ENCODE measurements at places on chromosomes 16 and 17. TPM values are rescaled to one million over a fixed set of nuclear protein-coding genes. Genes with fewer than 3 reads are reported as not detected.

The CHST6 gene
- polyA plus RNA-seq, result 7.3 TPM

GRCh38 chr17:33868899-33869298 lies 386.2 kb upstream of the CCL2 start:
- H3K27me3 ChIP-seq, result peaks cover 6% of the 10 kb centered on the region
- H3K27ac ChIP-seq, result no peak overlapping the region
- H3K4me1 ChIP-seq, result no peaks in the 10 kb centered on the region

DNA sequence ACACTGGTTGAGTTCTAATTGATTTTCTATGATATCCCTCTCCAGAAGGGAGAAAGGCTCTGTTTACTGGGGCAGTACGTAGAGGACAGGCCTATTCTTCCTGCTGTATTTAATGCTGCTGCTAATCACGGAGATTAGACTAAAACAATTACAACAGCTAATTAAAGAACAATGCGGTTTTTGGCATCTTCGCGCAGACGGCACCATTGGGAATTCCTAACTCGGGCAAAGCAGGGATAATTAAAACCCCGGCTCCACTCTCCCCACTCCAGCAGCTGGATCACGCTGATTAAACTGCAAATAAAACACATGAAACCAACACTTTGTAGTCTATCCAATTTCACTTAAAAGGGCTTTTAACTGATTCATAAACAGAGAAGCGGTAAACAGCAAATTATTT lies 147.6 kb downstream of the XYLT1 start:
- DNase-seq, result no peak
- no peaks in the 10 kb centered on the region for H3K4me1 ChIP-seq
- no peak overlapping the region for H3K4me3 ChIP-seq
- no peak overlapping the region for H3K27ac ChIP-seq
- no peaks in the 10 kb centered on the region for H3K27me3 ChIP-seq

The MRPS34 gene
- 199 TPM for polyA plus RNA-seq

DNA sequence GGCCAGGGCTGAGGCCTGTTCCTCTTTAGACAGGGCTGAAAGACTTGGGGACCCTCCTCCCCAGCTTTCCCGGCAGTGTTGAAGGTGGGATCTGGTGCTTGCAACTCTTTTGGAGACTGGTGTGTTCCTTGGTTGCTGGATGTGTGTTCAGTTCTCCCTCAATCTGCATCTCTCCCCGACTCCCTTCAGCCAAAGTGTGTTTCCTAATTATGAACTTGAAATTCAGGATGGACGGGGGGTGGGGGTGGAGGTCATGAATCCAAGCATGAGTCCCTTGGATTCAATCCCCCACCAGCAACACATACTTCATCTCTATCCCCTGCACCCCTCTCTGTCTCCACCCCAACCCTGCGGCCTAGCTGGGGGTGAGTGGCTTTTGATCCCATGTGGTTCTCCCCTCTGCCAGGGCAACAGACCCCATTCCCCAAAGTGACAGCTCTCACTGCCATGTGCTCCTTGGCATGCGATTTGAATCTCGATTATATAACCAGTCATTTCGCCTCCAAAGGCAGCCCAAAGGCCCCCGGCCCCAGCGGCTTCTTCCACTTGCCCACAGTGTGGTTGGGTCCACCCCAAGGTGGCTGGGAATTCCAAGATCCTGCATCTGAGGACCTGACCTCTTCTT lies 1.3 kb downstream of the ARHGAP23 start:
- peaks cover 3% of the 10 kb centered on the region for H3K4me1 ChIP-seq
- peaks cover 2% of the 10 kb centered on the region for H3K36me3 ChIP-seq
- no peak overlapping the region for H3K4me3 ChIP-seq
- DNase-seq, result no peak
- H3K27ac ChIP-seq, result no peak overlapping the region

- H3K4me3 ChIP-seq, result no peak overlapping the region
- H3K4me1 ChIP-seq, result no peaks in the 10 kb centered on the region
- no peak for DNase-seq
- no peak overlapping the region for H3K27ac ChIP-seq
- peaks cover 45% of the 10 kb centered on the region for H3K36me3 ChIP-seq
These were observed 19.7 kb downstream of the QPRT start for GRCh38 chr16:29698484-29699323.

GRCh38 chr17:34378664-34379101 lies 15.7 kb upstream of the CCL1 start:
- no peaks in the 10 kb centered on the region for H3K27me3 ChIP-seq
- no peaks in the 10 kb centered on the region for H3K36me3 ChIP-seq
- H3K4me3 ChIP-seq, result no peak overlapping the region
- peak; percentile 5 for DNase-seq
- no peak overlapping the region for H3K27ac ChIP-seq
- no peaks in the 10 kb centered on the region for H3K4me1 ChIP-seq

DNA sequence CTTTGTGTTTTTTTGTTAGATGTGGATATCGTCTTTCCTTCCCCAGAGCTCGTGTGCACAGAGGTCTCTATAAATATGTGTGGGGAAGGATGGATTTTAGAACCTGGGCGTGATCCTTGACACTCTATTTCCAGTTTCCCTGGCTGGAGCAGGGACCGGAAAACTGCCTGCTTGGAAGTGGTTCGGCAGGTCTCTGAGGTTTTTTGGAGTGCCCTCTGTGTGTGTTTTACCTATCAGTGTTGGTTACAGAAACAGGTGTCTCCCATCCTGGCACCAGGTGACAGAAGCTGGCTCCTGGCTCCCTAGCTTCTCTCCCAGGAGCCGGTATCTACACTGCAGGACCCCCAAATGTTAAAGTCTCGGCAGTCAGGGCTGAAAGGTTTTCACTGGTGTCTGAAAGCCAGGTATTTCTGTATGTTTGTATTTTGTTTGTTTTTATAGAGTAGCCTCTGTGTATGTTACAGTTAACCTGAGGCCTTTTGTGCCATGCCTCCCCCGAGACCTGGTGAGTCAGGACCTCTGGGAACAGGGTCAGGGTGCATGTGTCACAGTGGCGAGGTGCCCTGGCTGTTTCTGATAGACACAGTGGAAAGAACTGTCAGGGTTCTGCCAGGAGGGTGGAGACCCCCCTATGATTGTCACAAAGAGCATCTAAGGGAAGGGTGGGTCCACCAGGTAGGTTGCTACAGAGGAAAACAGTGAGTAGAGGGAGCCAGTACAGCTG lies 31.3 kb downstream of the ZC3H18 start:
- H3K4me1 ChIP-seq, result no peaks in the 10 kb centered on the region
- H3K4me3 ChIP-seq, result no peak overlapping the region
- no peaks in the 10 kb centered on the region for H3K27me3 ChIP-seq
- no peak for DNase-seq

The YBX2 gene
- 4.9 TPM for polyA plus RNA-seq

DNA sequence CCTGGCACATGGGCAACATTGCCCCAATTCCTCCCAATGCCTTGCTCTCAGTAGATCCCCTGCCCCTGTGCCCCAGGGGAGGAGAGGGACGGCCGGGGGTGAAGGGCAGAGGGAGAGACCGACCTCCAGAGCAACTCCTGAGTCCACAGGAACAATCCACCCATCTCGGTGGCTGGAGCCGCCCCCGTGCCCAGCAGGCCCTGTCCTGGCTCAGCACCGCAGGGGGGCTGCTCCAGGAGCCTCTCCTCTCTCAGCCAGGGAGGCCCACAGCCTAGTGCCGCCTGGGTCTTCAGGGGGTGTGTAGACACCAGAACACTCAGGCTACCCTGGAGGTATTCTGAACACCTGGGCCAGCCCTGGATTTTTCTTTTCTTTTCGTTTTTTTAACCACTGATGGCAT lies 233.7 kb upstream of the SDK2 start:
- no peaks in the 10 kb centered on the region for H3K27me3 ChIP-seq
- no peak overlapping the region for H3K27ac ChIP-seq
- DNase-seq, result no peak
- H3K4me1 ChIP-seq, result no peaks in the 10 kb centered on the region
- H3K36me3 ChIP-seq, result no peaks in the 10 kb centered on the region

GRCh38 chr17:41367426-41368075 lies 2.1 kb downstream of the KRT33B start:
- H3K4me1 ChIP-seq, result no peaks in the 10 kb centered on the region
- no peak for DNase-seq
- H3K36me3 ChIP-seq, result no peaks in the 10 kb centered on the region

GRCh38 chr16:67235816-67236562 lies 9.1 kb downstream of the TMEM208 start:
- no peaks in the 10 kb centered on the region for H3K4me1 ChIP-seq
- H3K36me3 ChIP-seq, result peaks cover 12% of the 10 kb centered on the region
- DNase-seq, result no peak
- H3K27ac ChIP-seq, result no peak overlapping the region
- H3K4me3 ChIP-seq, result no peak overlapping the region

DNA sequence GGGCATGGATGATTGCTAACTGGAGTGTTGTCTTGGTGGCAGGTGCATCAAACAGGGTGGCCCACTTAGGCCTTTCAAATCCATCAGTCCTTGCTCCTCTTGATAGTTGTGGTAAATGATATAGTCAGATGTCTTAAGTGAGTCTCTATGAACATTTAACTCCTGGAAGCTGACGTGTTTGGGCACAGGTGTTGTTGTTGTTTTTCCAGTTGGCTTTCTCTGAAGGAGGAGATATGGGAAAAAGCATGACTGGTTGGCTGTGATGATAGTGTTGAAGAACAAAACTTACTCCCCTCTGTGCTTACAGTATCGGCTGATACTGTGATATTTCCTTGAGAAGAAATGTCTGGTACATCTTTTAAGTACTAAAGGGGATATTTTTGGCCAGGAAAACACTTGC lies 18.0 kb downstream of the TNRC6A start:
- DNase-seq, result no peak
- H3K4me3 ChIP-seq, result no peak overlapping the region
- no peak overlapping the region for H3K27ac ChIP-seq
- no peaks in the 10 kb centered on the region for H3K27me3 ChIP-seq

- H3K4me1 ChIP-seq, result peaks cover 13% of the 10 kb centered on the region
- H3K27me3 ChIP-seq, result no peaks in the 10 kb centered on the region
- DNase-seq, result no peak
These were observed 560 bp downstream of the RAI1 start for GRCh38 chr17:17681744-17682292.

The HS3ST3B1 gene
- 0.54 TPM for polyA plus RNA-seq

GRCh38 chr17:50027881-50028735 lies 27.8 kb upstream of the ITGA3 start:
- H3K4me1 ChIP-seq, result no peaks in the 10 kb centered on the region
- H3K27me3 ChIP-seq, result no peaks in the 10 kb centered on the region
- no peak overlapping the region for H3K27ac ChIP-seq
- no peak overlapping the region for H3K4me3 ChIP-seq

- no peaks in the 10 kb centered on the region for H3K36me3 ChIP-seq
- peaks cover 11% of the 10 kb centered on the region for H3K4me1 ChIP-seq
- DNase-seq, result no peak
- H3K4me3 ChIP-seq, result no peak overlapping the region
These were observed 121.1 kb downstream of the CYLD start for GRCh38 chr16:50862818-50863643.

The C16orf96 gene
- polyA plus RNA-seq, result not detected

All from small intestine (tissue), 16 donors.